ENCODE measurements at places on chromosomes 7 and 10.

GRCh38 chr10:125004571-125005311 is 62.8 kb downstream of the ZRANB1 start:
- DNase-seq: no peak

DNA sequence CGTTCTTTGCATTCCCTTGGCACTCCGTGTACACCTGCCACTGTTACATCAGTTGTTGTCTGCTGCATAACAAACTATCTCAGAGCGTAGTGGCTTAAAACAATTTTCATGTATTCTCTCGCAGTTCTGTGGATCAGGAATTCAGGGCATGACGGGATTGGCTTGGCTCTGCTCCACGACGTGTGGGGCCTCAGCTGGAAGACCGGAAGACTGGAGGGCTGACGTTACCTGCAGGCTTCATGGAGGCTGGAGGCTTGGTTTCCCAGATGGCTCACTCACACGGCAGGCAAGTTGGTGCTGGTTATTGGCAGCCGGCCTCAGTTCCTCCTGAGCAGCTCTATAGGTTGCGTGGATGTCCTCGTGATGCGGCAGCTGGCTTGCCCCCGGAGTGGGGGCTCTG is 25.5 kb downstream of the NYAP1 start:
- DNase-seq: no peak

GRCh38 chr10:100173035-100173434 is 12.8 kb downstream of the ERLIN1 start:
- no peak for DNase-seq

DNA sequence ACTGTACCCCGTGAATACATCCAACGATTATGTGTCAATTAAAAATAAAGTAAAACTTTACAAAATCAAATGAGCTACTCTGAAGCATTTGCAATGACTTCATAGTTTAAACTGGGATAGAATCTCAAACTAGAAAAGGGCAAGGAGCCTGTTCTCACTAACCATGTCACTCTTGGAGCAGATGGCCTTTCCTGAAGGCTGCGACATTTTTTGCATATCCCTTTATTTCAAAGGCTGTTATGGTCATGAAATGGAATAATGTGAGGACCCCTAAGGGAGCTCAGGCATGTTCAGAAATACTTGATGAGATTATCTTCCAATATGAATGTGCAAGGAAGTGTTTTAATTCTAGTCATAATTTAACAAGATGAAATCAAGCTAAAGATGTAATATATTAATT is 679.4 kb downstream of the NRG3 start:
- DNase-seq: no peak

DNA sequence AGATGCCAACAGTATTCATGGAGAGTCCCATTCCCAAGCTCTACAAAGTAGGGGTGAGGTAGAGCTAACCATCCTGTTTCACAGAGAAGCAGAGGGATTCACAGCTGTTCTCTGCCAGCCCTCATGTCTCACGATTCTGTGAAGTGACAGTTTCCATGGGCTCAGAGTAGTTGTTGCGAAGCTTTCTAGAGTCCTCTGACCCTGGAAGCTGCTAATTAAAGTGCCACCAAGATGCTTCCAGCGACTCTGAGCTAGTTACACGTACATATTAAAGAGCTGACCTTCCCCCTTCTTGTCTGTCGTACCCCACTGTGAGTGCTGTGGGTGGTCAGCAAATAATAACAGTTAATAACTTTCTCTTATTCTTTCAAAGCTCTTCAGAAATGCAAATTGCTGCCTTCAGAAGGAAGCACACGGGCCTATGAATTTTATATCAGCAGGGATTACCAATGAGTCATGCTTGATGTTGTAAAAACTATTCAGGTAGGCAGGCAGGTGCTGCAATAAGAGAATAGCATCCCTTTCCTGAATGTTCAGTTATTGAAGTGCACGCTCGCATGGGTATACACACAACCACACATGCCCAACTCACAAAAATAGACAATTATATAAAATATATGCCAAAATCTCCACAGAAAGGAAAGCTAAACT is 34.1 kb downstream of the DNAJB9 start:
- DNase-seq: no peak

DNA sequence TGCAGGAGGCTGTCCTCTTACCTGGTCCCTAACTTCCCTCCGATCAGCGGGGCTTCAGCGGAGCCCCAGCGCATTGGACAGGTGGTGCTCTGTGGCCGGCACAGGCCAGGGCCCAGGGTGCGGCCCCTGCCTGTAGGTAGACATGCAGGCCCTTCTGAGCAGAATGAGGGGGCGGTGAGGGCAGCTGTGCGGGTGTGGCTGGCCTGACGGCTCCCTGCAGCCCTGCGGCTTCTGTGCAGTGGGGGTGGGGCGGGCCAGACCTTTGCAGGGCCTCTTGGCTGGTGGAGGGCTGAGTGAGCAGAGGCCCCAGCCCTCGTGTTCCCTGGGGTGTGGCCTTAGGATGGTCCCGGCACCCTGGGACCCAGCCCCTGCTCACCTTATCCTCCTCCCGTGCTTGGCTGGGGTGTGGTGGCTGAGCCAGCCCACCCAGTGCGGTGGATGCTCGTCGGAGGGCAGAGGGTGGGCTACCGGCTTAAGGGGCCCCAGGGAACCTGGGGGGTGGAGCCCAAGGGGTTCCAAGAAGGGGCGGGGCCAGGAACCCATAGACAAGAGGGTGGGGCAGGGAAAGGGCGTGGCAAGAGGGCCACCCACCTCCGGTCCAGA is 175.2 kb upstream of the TNRC18 start:
- DNase-seq: no peak

GRCh38 chr7:149873970-149874643 is 338 bp downstream of the ATP6V0E2 start:
- DNase-seq: peak; percentile 25

- no peak for DNase-seq
These were observed 34.3 kb upstream of the WNT16 start for GRCh38 chr7:121294448-121294992.

GRCh38 chr10:3559527-3559926 is 225.5 kb downstream of the KLF6 start:
- no peak for DNase-seq

DNA sequence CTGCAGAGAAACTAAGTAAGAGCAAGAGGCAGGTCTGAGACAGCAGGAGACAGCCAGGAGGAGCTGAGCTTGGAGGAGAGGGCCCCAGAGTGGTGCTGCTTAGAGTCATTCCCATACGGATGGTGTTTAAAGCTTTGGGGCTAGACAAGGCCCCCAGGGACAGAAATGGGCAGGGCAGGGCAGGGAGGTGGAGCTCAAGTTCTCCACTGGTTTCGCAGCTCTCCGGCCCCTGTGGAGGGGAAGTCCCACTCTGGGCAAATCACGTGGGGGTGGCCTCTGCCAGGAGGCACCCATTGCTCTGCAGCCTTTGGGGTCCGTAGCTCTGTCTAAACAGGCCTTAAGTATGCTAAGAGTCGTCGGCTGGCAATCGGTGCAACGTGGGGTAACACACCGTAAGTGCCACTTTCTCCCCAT is 1.0 kb upstream of the PTPRE start:
- no peak for DNase-seq

DNA sequence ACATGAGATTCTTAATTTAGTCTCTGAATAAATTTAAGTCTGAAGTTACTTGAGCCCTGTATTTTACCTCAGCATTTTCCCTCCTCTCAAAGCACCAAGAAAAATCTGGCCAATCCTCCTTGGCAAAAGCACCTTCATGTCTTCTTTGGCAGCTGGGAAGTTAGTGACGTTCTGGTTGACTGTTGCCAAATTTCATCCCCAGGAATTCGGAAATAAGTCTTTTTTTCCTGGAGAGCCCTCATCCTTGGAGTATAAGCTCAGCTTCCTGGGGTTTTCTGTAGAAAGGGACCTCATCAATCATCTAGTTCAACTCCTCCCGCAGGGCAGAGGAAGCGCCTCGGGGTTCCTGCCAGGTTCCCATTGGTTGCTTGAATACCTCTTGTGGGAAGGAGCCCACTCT is 377.6 kb downstream of the PHTF2 start:
- no peak for DNase-seq

DNA sequence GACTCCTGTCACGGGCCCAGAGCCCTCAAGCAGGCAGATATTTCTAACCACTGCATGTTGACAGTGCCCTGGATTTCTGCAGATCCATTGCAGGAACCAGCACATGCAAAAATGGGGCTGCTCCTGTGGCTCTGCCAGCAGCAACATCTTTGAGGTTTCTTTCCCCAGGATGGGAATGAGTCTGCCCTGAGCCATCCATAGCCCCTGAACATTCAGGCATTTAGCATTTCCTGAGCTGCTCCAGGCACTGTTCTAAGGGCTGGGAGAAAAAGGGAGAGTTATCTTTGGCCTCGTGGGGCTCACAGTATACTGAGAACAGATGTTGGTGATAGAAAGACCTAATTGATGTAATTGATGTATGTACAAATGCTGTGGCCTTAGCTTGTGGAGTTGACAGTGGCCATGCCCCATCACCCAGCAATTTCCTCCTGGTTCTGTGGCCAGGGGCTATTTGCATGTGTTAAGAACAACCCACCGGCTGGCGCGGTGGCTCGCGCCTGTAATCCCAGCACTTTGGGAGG is 66.0 kb upstream of the LRRC4 start:
- no peak for DNase-seq

GRCh38 chr10:97849687-97850402 is at the start of gene GOLGA7B:
Gene GOLGA7B, plus strand, starts transcription at chr10:97849843. Its CDS starts 461 bp downstream, at chr10:97850304.
- DNase-seq: peak; percentile 82

All from NCI-H510A treated with DMSO at 0.1 percent for 48 hours (cell line).